ENCODE measurements at places on chromosomes 2 and 18.

DNA sequence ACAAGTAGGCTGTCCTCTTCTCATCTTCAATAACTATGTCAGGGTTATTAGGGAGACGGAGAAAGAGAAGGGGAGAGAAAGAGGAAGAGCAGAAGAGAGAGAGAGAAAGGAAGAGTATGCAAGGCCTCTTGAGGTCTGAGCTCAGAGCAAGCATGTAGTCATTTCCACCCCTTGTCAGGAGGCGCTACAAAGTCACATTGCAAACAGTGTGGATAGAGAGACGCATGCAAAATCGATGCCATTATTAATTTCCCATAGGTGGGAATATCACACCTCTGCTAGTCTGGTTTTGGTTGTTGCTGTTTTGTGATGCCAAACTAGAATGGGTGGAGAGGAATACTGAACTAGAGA lies 24.2 kb upstream of the SERPINE2 start:
- no peak for DNase-seq

GRCh38 chr2:216643986-216644659 lies 10.9 kb downstream of the IGFBP2 start:
- DNase-seq, result peak; percentile 57

GRCh38 chr2:216006164-216006663 lies 7.1 kb downstream of the MREG start:
- no peak for DNase-seq

DNA sequence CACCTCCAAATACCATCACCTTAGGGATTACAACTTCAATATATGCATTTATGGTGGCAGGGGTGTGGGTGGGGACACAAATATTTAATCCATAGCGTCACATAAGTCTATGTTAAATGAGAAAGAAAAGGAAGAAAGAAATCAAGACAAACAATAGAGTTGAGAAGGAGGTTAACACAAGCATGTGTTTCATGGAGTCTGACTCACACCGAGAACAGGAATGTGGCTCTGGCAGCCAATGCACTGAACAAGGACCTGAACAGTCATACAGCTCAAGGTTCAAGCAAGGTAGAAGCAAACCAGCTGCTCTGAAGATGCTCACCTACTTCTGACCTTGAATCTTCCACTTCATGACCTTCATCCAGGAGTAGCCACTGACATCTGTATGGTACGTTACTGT lies 36.2 kb upstream of the LPIN1 start:
- DNase-seq, result no peak

DNA sequence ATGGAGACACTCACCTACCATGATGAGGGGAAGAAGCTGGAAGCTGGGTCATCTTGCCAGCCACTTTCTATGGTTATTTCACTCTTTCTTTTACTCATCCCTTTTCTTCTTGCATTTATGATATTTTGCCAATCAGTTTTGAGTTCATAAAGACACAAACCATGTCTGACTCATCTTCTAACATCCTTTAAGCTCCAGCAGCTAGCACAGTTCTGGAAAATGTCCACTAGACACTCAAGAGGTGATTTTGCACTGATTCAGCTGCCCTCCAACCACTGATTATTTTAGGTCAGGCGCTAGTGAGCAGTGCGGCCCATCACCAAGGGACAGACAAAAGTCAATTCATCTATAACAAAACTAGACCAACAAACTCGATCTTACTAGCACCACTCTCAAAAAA lies 537.1 kb upstream of the ID2 start:
- no peak for DNase-seq

DNA sequence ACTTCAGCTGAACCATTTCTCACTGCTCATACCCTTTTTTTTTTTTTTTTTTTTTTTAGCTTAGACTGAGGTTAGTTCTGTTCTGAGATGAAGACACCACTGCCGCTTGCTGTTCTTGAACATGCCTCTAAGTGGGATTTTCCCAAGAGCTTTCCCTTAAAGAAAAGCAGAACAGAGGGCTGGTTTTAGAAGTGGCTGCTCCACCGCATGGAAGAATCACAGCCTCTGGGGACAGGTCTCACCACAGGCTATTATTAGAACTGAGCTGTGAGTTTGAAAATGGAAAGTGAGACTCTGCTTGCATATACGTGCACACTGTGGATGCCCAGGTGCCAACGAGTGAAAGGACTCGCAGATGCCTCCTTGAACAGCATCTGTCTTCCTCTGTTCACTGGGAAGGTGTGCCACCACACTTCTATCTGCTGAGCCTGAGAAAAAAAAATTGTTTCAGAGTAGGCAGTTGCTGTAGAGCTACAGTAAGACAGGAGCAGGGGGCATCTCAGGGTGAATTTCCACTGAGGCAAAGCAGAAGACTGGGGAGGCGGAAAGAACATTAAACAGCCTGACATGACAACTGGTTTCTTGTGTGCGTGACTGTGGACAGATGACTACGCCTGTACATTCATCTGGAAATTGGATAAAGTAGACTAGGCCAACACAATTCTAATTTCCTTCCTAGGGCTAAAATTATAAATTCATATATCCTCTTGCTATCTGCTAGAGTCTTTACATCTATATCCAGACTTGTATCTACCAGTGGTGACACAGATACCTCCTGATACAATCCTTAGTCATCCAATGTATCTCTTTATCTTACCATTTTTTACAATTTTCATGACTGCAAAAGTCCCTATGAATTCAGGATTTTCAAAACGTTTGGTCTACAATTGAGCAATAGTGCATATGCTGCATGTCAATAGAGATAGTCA lies 1045.7 kb upstream of the CELF4 start:
- no peak for DNase-seq
